ENCODE measurements at places on chromosomes 16 and 17. TPM values are rescaled to one million over a fixed set of nuclear protein-coding genes. Genes with fewer than 3 reads are reported as not detected.
A peak's percentile ranks its signal among the peaks of the same experiment; 100 is the strongest.

Gene PRR14
- polyA plus RNA-seq = 50.1 TPM

Gene CCDC144A
- polyA plus RNA-seq = 12.0 TPM

Gene EPX
- polyA plus RNA-seq = 0.90 TPM

Gene LRRC75A
- 3.9 TPM for polyA plus RNA-seq

Gene VMO1
- polyA plus RNA-seq = 0.33 TPM

Gene USP6
- 13.8 TPM for polyA plus RNA-seq

Gene ITGB3
- 21.8 TPM for polyA plus RNA-seq

Gene ASGR1
- polyA plus RNA-seq = 6.1 TPM

Gene ARL17A
- polyA plus RNA-seq = 42.5 TPM

Gene LGALS9
- polyA plus RNA-seq = 14.9 TPM

Gene ZNF668
- polyA plus RNA-seq = 5.1 TPM

Gene ALOX15
- polyA plus RNA-seq = 0.25 TPM

Gene C17orf50
- polyA plus RNA-seq = not detected

DNA sequence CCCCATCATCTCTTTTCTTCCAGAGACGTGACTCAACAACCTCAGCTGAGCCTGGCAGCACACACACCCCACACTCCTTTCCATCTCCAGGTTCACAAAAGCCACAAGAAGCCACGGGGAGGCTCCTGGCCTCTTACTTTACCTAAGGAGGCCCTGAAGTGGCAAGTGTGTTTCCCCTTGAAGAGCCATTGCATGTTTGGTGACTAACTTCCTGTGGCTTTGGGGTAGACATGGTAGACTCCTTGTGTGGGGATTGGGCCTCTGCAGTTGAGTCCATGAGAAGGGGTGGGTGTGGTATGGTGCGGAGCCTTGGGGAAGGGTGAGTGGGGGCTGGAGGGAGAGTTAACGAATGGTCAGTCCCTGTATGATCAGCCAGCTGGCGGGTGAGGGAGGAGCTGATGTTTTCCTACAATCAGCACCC is 24.2 kb downstream of the SAP30BP start:
- DNase-seq = no peak

- no peak for DNase-seq
Measured at GRCh38 chr17:17765359-17766076, 71.3 kb downstream of the SREBF1 start.

DNA sequence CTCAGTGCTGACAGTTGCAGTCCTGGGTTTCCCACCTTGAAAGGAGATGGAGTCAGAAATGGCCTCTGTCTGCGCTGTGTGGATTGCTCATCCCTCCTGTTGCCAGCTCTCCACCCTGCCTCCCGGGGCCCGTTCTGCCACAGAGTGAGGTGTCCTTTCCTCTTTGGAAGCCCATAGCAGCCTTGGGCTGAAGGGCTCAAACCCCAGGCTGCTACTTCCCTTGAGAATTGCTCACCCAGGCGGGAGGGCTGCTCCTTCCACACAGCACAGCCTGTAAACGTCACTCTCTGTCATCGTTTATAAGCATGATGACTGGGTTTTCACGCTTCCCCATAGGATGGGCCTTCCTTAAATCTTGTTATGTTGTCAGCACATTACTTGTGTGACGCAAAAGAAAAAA is 62.7 kb downstream of the FOXK2 start:
- no peak for DNase-seq

DNA sequence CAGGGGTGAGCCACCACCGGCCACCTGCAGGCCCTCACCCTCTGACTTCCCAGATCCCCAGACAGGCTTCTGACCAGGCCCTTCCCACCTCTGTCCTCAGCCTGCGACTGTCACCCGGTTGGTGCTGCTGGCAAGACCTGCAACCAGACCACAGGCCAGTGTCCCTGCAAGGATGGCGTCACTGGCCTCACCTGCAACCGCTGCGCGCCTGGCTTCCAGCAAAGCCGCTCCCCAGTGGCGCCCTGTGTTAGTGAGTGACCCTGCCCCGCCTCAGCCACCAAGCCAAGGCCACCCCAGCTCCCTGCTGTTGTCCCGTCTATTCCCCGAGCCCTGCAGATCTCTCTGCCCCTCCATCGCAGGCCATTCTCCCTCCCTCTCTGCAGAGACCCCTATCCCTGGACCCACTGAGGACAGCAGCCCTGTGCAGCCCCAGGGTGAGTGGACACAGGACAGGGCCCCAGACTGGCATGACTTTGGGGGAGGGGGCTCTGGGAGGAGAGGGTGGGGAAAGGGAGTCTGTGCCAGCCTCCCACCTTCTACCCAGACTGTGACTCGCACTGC is 1.9 kb downstream of the NTN3 start:
- no peak for DNase-seq

DNA sequence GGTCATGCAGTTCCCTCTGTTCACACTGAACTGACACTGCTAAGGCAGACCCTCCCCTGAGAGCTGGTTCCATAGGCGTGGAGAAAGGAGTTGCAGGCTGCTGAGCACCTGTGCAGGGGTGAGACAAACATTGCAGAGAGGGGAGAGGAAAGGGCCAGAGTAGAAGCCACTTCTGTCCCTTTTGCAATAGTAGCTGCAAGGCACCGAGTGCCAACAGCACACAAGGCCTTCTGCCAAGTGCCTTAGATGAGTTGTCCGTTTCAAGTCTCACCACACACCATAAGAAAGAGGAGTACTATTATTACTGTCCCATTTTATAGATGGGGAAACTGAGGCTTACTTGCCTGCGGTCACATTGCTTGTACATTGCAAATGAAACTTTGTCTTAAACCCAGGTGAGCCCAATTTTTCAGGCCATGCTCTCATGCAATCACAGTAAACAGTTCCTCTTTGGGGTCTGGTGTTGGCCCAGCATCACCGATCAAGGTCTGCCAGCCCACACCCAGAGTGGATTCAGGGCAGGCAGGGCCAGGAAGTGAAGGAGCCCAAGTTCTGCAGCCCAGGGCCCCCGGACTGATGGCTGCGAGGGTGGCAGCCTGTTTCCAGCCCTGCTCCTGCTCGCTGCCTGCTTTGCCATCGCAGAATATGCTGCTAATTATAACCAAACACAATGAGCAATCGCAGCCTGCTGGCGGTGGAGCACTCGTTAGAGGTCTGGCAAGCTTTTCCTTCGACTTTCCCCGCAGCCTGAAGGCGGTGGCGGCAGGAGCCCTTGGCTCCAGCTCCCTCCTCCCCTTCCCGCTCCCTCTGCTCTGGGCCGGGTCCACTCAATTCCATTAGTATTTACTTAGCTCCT is 36.8 kb upstream of the DYNLL2 start:
- DNase-seq = no peak

- DNase-seq = no peak
Measured at GRCh38 chr16:24972608-24973220, 42.5 kb downstream of the ARHGAP17 start.

- no peak for DNase-seq
Measured at GRCh38 chr17:81863123-81863675, 2.9 kb upstream of the P4HB start.

GRCh38 chr16:89322321-89323119 is 105.0 kb downstream of the ZNF778 start:
- DNase-seq = peak; percentile 44

DNA sequence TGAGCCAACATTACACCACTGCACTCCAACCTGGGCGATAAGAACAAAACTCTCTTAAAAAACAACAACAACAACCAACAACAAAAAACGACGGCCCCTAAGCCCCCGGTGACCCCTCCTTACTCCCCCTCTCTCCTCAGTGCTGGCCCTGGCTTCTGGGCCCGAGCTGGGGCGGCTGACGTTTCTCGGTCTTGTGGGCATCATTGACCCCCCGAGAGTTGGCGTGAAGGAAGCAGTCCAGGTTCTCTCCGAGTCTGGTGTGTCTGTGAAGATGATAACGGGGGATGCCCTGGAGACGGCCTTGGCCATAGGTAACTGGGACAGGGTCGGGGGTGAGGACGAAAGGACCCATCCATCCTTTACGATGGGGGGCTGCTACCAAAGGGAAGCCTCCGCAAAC is 52.7 kb downstream of the MEAK7 start:
- DNase-seq = no peak

DNA sequence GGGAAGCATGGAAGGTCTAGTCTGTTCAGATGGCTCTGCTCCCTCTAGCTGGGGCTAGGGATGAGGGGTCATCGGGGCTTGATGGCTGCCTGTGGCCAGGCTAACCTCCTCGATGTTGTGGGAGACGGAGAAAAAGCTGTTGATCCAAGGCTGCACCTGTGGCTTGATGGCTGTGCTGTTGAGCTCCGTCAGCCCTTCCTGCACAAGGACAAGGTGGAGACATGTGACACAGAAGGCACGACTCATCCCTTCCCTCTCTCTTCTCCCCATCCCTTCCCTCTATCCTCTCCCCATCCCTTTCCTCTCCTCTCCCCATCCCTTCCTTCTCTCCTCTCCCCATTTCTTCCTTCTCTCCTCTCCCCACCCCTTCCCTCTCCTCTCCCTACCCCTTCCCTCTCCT is 28.2 kb downstream of the FCSK start:
- no peak for DNase-seq

- DNase-seq = no peak
Measured at GRCh38 chr16:68782198-68783174, 45.4 kb downstream of the CDH1 start.

DNA sequence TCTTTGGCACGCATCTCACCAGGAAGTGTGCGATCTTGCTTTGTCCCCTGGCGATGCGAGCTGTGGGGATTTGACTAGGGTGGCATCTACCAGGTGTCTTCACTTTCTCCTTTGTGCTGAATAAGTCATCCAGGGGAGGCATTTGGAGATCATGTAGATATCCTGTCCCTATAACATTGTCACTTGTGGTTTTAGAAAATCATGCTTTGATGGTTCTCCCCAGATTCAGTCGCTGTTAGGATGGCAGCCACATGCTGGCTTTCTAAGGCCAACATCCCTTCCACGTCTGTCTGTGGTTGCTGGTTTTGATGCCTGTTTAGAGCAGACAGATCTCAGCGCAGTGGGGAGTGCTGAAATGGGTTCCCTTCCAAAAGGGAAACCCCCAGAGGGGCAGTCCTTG is 2.5 kb downstream of the ADAD2 start:
- DNase-seq = no peak

GRCh38 chr17:51407576-51407975 is 147.2 kb downstream of the UTP18 start:
- DNase-seq = no peak

- DNase-seq = peak; percentile 99
Measured at GRCh38 chr16:30947859-30948666, 805 bp upstream of the ORAI3 start.

DNA sequence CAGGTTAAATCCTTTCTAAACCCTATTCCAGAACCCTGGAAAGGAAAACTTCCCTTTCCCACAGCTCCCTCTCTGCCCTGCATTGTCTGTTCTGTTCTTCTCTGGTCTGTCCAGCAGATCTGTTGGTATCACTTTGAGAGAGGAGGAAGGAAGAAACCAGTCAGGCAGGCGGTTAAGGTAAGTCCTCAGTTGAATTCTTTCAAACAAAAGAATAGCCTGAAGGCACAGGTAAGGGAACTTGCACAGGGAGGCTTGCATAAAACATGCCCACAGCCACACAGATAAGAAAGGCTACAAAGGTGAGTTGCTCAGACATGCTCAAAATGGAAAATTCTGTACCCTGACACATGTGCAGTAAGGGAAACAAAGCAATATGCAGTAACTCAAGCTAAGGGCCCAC is 595.7 kb upstream of the CDH5 start:
- no peak for DNase-seq

DNA sequence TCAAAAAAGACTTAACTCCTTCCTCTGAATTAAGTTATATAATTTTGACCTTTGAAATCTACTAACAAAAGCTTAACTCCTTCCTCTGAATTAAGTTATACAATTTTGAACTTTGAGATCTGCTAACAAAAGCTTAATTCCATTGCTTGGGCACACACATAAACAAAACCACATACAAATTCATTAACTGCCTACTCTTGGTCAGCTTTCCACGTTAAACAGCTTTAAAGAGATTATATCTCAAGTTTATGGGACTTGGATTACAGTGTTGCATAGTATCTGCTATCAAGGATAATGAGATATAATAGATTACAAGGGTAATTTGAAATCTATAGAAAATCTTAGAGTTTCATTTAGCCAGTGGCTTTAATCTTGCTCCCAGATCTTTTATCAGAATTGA is 23.5 kb downstream of the COX10 start:
- no peak for DNase-seq

GRCh38 chr17:47981462-47981861 is 10.5 kb downstream of the CDK5RAP3 start:
- DNase-seq = no peak

DNA sequence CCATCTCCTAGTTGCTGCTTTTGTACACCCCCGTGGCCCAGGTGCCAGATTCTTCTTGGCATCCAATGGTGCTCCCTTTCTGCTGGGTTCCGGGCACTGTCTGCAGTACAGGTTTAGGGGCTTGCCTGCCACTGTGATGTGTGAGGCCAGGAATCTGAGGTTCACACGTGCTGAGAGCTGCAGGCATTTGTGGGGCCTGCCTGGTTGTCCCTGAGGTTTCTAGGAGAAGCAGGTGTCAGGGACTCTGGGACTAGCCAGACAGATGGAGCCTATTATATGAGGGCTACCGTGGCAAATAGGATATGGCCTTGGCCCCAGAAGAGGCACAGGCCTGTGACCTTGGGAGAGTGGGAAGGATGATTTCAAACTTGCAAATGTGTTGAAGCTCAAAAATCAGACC is 29.3 kb downstream of the NDEL1 start:
- no peak for DNase-seq

GRCh38 chr17:74868908-74869255 is 3.9 kb downstream of the FDXR start:
- DNase-seq = no peak

DNA sequence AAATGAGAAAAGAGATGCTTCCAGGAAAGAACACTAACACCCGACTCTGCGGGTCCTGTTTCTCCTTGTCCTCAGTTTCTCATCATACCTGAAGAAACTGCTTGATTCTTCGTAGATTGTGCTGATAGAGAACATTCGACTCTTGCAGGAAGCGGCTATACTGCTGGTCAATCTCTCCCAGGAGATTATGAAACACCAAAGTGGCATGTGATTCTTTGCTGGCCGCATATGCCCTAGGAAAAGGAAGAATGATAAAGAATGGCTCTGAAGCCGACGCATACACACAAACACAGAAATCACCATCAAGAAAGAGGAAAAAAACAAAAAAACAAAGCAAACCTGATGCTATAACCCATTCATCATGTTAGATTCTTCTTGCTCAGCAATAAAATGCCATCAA is 41.8 kb downstream of the STAT3 start:
- no peak for DNase-seq

DNA sequence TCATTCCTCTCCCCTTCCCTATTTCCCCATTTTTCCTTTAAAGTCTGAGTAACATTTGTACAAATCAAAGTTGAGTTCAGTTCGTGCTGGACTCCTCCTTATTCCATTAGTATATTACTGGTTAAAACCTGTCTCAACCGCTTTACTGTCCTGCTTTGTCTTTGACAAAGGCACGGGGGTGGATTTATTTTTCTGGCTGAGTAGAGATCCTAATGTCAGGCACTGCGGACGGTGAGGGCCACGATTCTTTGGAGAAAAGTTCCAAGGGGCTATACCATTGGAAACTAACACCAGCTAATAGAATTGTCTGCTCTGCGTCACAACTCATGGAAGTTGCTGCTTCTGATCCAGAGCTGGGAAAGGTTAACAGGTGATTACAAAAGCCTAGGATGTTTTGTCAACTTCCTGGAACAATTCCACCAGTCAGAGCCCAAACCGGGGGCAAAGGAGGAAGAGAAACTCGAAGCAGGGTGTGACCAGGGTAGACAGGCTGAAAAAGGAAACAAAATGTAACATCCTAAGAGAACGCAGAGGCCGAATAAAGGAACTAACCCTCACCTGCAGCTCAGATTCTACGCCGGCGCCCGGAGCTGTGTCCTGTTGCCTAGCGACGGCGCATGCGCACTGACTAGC is 12.4 kb downstream of the TAT start:
- no peak for DNase-seq

- DNase-seq = no peak
Measured at GRCh38 chr16:75794426-75794825, 68.1 kb upstream of the CPHXL start.

GRCh38 chr17:17730250-17730935 is 49.1 kb downstream of the RAI1 start:
- no peak for DNase-seq
